K562 (cell line): ENCODE measurements at places on chromosomes 4 and X.
A peak's percentile ranks its signal among the peaks of the same experiment; 100 is the strongest.

DNA sequence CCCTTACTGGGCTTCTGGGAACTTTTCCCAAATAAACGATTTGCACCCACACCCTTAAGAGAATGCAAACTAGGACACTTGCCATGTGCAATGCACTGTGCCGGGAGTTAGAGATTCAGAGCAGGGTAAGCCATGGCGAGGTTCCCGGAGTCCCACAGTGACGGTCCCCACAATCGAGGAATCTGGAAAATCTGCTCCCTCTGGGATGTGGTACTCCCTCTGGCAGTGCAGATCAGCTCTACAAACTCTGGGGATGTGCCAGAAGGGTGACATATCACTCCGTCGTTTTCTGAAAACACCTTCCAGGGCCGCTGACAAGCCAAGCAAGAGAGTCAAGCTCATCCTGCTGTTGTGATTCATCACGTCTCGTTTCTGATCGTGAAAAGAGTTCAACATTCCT lies 537.5 kb downstream of the BCOR start:
- DNase-seq = no peak

DNA sequence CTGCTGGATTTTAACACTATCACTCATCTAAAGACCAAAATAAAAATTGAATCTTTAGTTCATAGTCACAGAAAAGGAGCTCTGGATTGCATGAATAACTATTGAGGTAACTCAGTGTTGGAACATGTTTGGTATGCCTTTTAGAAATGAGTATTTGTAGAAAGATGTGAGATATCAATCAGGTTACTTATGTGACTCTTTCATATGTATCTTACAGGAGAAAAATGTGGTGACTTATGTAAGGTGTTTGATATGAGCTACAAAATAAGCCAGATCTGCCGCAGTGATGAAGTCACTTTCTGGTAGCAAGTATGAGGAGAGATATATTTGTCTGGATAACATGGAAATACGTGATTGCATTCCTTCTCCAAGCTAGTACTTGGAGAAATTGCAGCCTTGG lies 1653.3 kb upstream of the PCDH7 start:
- no peak for DNase-seq

DNA sequence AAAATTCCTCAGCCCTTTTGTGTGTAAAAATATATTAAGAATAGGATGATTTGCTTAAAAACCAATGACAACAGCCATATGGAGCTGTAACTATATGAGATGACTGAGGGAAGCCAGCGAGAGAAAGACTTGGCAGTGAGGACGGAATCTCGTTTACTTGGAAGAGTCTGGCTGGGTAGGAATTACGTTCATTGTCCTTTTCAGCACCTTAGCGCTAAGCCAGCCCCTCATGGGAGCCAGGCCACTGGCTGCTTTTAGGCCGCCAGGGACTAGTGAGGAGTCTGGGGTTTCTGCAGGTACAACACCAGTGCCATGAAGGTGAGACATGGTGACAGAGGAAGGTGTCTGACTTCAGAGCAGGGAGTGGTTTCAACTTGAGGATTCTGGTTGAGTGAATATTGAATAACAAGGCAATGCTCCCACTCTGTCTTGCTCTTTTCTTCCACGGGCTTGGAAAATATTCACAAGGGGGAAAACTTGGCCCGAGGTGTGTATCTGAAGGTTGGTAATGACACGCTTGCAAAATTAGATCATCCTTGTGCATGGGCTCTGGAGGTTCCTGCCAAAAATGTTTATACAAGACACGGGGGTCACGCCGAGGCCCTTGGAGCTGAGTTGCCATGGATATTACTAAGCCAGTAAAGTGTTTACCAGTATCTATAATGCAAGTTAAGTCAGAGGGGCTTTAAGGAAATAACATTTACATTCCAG lies 17.4 kb downstream of the KLF3 start:
- no peak for DNase-seq

DNA sequence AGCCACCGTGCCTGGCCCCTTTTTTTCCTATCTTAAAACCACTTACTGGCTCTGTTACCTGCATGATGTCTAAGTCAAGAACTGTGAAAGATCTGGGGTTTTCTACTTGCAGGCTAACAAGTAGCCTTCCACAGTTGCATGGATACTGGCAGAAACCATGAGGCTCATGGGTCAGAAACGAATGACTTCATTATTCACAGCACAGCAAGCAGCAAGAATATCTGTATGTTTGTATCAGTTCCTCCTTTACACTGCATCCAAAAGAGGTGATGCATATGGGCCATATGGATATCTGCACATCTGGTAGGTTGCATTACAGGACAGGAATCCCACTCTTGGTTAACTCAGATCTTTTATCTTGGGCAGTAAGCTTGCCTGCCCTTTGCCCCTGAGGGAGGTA lies 154.9 kb upstream of the NUDT6 start:
- DNase-seq = no peak

GRCh38 chrX:45711231-45711630 lies 510.6 kb upstream of the DIPK2B start:
- DNase-seq = no peak

DNA sequence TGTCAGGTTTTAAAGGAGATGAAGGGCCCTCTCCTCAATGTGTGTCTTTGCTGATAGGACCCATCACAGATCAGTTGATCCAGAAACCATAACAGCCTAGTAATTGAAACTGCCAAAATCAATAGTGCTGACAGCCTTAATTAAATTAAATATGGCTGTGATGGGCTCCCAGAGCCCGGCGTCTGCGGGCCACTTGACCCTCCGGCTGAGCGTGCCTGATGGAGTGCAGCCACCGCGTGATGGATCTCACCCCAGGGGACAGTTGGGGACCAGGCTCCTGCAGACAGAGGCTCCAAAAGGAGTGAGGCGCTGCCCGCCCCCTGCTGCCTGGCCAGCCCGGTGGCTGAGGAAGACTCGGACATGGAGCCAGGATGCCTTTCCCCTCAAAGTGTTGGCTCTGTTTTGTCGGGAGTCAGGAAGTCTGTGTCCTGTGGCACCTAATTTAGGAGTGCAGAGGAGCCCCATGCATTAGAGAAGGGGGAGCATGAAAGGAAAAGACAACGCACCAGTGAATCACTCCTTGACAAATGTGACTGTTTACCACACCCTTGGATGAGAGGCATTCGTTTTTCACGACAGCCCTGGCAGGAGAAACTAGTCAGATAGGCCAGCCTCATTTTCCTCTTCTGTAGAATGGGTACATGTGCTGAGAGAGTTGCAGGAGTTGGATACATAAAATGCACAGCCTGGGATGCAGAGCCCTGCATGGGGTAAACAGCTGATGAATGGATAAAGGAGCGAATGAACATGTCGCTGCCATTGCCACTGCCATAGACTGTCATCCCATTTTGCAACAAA lies 40.9 kb upstream of the MSX1 start:
- no peak for DNase-seq

GRCh38 chr4:106914223-106914622 lies 121.9 kb downstream of the DKK2 start:
- DNase-seq = no peak

GRCh38 chrX:8042304-8042703 lies 115.1 kb upstream of the PNPLA4 start:
- peak; percentile 1 for DNase-seq
